ENCODE measurements at places on chromosomes 1 and 21. TPM values are rescaled to one million over a fixed set of nuclear protein-coding genes. Genes with fewer than 3 reads are reported as not detected.

Gene OR2L5
- not detected for total RNA-seq

Gene ADARB1
- 15.3 TPM for total RNA-seq

Gene DCDC2B
- total RNA-seq = not detected

GRCh38 chr1:180672105-180672504 lies 40.3 kb downstream of the XPR1 start:
- no peak for DNase-seq

Gene OLIG2
- total RNA-seq = not detected

Gene COPA
- 209 TPM for total RNA-seq
